ENCODE measurements at places on chromosomes 2 and 18.

DNA sequence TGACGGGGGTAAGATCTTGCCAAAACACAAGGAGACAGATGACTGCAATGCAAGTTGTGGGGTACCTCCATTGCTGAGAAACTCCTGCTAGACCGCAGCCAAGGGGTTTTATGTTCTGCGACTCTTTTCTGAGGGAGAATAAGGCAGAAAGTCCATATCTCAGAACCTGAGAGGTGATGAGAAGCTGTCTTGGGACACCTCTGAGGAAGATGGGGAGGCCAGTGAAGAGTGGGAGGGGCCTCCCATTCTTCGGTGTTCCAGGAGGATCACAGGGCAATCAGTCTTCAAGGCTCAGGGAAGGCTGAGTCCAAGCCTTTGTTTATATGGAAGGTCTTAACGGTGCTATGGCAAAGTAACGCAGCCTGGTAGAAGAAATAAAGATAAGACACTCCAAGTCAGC lies 18.0 kb downstream of the CYP27A1 start:
- no peak for DNase-seq

DNA sequence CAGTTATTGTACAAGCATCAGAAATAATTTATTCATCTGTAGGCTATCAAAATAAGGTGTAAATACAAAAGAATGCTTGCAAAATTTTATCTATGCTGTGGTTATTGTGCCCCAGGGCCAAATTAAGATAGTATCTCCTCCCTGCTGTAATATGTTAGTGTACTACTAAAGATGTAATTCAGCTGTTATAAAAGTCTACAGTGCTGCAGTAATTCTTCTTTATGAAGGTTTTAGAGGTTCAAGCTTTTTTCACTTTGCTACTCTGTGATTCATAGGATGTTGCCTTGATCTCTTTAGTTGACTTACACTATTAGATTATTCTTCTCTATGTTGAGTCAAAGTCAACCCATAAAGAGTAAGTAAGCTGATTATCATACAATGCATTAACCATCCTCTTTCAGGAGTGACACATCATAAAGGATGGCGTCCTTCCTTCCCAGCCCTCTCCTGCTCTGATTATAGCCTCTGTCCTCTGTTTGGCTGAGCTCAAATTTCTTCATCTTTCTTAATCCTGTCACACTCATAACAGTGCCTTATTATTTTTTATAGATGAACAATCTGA lies 29.3 kb upstream of the DYNAP start:
- DNase-seq: no peak

DNA sequence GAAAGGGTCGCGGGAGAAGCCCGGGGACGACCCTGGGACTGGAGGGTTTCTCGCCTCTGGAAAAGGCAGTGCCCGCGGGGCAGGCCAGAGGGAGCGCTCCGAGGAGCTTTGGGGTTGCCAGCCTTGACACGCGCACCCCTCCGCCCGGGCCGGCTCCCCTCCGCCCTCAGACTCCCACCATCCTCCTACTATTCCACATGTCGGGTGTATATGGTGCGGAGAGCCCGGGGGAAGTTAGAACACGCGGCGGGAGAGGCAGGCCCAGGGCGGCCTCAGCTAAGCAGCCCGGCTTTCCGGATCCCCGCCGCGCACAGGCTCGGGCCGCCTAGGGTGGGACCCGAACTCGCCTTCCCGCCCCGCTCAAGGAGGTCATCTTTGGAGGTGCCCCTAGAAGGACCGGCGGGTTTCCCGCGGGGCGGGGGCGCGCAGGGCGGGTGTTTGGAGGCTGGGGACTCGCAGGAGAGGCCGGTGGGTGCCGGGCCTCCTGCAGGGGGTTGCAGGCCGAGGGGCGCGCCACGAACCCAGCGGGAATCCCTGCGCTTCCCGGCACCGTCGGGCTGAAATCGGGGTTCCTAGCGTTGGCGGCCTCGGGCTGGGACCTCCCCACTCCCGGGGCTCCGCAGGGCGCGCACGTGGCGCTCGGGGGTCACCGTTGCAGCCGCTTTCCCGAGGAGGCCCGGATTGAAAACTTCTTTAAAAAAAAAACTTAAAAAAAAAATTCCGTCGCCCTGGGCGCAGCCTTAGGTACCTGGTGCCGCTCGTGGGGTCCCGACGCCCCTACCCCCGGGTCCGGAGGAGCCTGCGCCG lies 3.7 kb downstream of the NFATC1 start:
- no peak for DNase-seq

- DNase-seq: no peak
Observed at GRCh38 chr2:219247678-219248642, 2.7 kb downstream of the STK16 start.

DNA sequence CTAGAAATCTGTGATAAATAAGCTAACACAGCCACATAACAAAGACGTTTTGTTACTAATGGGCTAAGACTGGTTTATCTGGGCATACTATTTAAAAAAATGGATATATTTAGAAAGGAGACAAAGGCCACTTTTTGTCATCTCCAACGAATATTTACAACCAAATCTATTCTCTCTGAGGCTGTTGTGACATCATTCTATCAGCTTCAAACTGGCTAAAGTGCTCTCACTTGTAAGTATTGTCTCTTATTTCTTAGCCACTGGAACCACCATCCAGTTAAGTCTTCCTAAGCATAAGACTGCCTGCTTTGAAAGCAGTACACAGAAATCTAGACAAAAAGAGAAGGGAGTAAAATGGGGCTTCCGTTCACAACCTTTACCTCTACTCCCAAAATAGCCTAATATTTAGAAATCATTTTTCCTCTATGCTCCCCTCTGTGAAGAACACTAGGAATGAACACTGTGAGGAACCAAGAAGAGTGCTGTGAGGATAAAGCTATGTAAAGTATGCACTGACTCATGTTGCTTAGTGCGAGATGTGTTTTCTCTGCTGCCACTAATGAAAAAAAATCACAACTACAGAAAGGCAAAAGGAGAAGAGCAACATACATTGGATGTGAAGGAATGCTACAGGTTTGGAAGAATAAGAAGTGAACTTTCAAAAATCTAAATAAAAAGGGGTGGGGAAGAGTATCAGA lies 264.1 kb downstream of the EXOC6B start:
- DNase-seq: no peak

GRCh38 chr2:84880645-84881521 lies at the start of gene TRABD2A:
TSS of gene TRABD2A (minus strand) at chr2:84881084. CDS start at chr2:84881039, 45 bp downstream.
- DNase-seq: no peak

DNA sequence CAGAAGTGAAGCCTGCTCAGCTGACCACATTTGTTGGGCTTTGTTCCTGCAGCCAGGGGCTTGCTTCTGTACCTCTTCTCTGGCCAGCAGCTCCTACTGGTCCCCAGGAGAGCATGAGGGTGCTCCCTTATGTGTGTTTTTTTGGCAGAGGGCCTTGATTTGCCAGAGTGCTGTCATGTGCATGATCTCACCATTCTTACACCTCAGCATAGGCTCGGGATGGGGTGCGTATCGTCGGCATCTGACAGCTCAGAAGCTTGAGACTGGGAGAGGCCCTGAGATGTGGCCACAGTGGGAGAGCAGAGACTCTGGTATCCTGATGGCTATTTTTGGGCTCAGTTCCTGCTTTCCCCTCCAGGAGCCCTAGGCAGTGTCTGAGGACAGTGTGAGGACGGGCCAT lies 71.2 kb downstream of the CELF4 start:
- DNase-seq: no peak

DNA sequence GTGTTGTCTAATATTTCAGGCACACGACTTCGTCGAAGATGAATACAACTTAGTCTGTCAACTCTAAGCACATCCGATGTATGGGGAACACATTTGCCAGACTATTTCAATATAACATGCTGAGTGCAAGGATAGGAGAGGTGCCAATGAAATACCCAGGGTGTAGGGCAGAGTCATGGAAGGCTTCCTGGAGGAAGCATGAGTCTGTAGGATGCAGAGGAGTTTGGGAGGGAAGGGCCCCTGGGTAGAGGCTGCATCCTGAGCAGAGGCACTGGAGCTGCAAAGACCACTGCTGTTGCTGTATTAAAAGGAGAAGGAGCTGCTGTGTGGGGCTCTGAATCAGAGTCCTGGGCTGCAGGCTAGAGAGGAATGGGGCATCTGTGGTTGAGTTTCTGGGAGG lies 89.9 kb downstream of the ASAP2 start:
- DNase-seq: no peak

GRCh38 chr18:8381821-8382459 lies 227.3 kb upstream of the RAB12 start:
- no peak for DNase-seq

- DNase-seq: no peak
Observed at GRCh38 chr2:53104263-53104662, 663.3 kb upstream of the CHAC2 start.

GRCh38 chr2:3585261-3586109 lies 9.4 kb upstream of the COLEC11 start:
- DNase-seq: peak; percentile 47

- DNase-seq: peak; percentile 63
Observed at GRCh38 chr2:238242731-238243495, 3.1 kb upstream of the HES6 start.

GRCh38 chr18:51957001-51957400 lies 383.0 kb upstream of the DCC start:
- no peak for DNase-seq

GRCh38 chr2:30978044-30978443 lies 160.2 kb downstream of the GALNT14 start:
- no peak for DNase-seq

DNA sequence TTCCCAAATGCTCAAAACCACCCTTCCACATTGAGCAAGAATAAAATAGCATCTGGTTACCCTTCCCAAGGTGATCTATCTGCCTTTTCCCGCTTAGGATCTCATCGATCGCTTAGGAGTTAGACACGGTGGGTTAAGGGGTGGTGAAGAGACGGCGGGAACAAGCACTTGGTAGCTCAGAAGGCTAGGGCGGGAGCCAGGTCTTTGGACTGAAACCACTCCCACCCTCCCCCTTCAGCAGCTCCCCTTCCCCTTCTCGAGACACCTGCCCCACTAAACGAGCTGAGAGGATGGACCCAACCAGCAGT lies 513 bp downstream of the THOC1 start:
- DNase-seq: no peak

DNA sequence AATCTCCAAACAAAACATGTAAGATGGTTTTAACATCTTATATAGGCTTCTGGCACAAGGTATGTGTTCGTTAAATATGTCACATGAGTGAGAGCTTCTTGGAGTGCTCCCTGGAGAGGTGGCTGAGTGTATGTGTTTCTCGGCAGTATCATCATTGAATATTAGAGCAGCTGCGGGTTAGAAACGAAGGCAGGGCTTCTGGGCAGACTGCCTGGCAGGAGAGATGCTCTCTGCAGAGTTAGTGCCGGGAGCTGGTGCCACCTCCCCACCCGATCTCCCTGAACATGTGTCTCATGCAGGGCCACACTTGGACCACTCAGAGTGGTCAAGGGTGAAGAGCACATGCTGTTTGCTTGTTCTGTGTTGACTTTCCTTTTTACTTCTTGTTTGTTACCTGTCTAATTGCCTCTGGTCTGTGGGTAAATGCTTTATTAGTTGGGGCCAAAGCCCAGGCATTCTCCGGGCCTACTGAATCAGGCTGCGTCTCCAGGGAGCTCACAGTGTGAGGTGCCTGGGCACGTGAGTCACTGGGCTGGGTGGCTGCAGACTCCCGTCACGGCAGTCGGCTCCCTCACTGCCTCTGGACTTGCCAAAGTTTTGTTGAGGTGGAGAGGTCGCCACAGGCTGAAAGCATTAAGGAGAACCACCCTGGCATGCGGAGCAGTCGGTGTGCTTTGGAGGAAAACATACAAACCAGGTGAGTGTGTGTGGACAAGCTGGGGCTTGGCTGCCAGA lies 246.6 kb downstream of the FHOD3 start:
- DNase-seq: no peak

- DNase-seq: no peak
Observed at GRCh38 chr2:112001942-112002341, 53.1 kb upstream of the TMEM87B start.

- no peak for DNase-seq
Observed at GRCh38 chr2:189559579-189560272, 20.9 kb downstream of the SLC40A1 start.

- DNase-seq: no peak
Observed at GRCh38 chr2:56889738-56890137, 705.9 kb downstream of the CCDC85A start.

- no peak for DNase-seq
Observed at GRCh38 chr18:58284699-58285448, 240.8 kb downstream of the NEDD4L start.

DNA sequence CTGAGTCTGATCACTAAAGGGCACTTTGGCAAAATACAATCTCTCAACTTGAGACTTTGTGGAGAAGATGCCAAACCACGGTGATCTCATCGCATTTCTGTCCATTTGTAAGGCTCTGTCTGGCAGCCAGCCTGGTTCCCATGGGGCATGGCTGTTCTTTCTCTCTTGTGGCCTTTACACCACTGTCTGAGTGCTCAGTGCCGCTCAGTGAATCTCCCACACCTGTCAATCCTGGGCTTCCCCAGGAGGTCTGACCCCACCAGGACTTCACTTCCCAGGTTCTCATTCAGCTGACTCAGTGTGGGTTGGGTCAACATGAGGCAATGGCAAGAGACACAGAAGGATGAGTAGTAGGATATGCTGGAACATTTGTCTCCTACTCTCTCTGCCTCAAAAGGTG lies 96.8 kb upstream of the TRIB2 start:
- DNase-seq: no peak

- DNase-seq: no peak
Observed at GRCh38 chr2:133993160-133993559, 260.7 kb upstream of the MGAT5 start.

DNA sequence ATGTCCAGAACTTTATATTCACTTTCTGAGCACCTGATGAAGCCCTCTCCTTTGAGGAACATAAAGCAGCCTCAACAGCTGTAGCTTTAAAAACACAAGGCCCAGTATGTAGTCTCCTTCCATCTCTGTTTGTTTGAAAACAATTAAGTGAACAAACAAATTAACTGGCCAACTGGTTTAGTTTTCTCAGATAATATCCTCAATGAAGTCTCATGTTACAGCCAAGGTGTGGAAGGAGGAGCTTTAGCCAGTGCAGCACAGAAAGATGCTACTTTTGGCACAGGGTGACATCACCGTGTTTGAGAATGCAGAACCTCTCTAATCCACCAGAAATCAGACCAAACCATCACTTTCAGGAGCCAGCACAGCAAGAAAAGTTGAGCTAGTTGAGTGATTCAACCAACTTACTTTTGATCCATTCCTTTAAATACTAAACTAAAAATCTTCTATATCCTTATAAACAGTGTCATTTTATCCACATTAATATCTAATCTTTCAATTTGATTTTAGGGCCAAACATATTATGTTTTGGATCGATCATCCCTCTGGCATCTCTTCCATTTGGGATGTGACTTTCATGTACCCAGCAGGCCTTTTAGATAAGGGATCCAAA lies 488.7 kb downstream of the ARHGAP15 start:
- DNase-seq: peak; percentile 32

DNA sequence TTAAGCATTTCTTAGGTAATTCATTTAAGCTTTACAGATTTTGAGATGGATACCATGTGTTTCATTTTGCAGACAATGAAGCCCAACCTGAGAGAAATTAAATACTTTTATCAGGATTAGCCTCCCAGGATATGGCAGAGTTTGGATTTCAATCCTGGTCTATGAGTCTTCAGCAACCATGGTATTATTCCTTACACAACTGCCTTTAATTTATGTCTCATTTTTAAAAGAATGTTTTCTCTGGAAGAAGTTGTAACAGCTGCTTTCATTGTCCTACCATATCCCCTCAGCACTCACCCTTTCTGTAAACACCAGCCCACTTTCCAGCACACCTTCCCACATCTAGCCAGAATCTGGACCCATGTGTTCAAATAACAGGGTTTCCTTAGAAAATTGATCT lies 863.7 kb upstream of the VRK2 start:
- no peak for DNase-seq

All from NCI-H2081 (cell line).